ENCODE measurements at places on chromosomes 5 and 9.

GRCh38 chr5:111976705-111977435 is 219.9 kb upstream of the NREP start:
- no peak for DNase-seq

DNA sequence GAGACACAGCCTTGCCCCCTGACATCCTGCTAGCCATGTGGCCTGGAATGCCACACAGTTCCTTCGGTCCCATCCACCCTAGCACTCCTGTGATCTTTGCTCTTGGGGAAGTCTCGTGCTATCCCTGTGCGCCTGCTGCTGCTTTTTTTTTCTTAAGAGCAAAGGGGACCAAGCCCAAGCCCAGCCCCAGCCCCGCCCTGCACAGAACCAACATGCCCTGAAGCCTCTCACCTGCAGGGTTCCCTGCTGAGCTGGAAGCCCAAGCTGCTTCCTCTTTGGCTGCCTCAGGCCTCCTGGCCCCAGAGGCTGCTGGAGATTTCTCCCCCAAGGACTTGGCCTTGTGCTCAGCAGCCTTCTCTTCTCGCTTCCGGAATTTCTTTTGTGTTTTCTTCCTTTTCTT is 1.8 kb downstream of the SURF6 start:
- no peak for DNase-seq

- peak; percentile 91 for DNase-seq
Observed at GRCh38 chr9:38284588-38285051, 107.9 kb upstream of the ALDH1B1 start.

- DNase-seq = no peak
Observed at GRCh38 chr5:10910261-10910660, 149.2 kb upstream of the DAP start.

- DNase-seq = no peak
Observed at GRCh38 chr9:94149696-94150095, 65.4 kb downstream of the PTPDC1 start.

GRCh38 chr9:295576-295975 is 80.9 kb downstream of the DOCK8 start:
- no peak for DNase-seq

- DNase-seq = no peak
Observed at GRCh38 chr5:97229196-97229595, 46.1 kb upstream of the RIOK2 start.

DNA sequence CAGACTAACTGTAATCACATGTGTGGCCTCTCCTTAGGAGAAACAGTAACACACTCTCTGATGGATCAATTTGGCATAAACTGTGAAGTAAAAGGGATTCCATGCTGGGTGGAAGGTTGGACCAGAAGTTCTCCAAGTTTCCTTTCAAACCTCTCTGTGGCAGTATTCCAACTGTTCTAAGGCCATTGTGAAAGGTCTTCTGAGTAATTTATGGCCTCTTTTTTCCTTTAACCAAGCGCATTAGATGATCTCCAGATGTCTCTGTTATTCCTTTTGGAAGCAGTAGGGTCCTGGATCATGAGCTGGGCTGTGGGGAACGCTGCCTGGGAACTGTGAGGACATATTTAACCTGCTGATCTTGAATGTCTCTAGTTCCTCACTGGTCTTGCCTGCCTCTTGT is 80.6 kb upstream of the IL6ST start:
- no peak for DNase-seq

GRCh38 chr9:2610985-2611384 is 10.6 kb upstream of the VLDLR start:
- DNase-seq = no peak

- DNase-seq = no peak
Observed at GRCh38 chr9:88508326-88508725, 26.7 kb upstream of the NXNL2 start.

DNA sequence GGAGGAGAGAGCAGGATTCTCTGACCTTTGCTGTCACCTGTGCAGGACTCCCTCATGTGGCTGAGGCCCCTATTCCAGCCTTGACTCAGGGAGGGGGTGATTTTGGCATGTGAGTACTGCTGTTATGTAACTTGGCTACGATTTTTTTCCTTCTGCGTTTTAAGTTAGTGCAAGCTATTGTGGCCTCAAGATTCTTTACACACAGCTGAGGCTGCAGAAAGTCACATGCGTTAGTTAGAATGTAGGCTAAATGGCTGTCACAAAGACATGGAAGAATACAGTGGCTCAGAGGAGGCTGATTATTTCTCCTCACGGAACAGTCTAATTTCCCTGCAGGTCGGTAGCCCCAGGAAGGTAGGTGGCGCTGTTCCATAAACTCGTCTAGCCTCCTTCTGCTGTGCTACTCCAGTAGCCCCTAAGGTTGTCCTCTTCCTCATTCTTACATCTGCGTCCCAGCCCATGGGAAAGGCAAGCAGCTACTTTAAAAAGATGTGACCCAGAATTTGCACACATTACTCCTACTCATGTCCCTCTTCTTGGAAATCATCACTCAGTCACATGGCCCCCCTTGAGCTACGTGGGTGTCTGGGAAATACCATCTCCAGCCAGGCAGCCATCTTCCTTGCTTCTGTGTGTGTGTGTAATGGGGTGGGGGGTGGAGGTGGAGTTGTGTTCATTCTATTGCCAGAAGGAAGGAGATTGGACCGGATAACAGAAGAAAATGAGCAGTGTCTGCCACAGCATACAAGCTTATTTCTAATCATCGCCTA is 486.6 kb downstream of the CCDC171 start:
- no peak for DNase-seq

- DNase-seq = no peak
Observed at GRCh38 chr5:17277907-17278306, 60.5 kb downstream of the BASP1 start.

DNA sequence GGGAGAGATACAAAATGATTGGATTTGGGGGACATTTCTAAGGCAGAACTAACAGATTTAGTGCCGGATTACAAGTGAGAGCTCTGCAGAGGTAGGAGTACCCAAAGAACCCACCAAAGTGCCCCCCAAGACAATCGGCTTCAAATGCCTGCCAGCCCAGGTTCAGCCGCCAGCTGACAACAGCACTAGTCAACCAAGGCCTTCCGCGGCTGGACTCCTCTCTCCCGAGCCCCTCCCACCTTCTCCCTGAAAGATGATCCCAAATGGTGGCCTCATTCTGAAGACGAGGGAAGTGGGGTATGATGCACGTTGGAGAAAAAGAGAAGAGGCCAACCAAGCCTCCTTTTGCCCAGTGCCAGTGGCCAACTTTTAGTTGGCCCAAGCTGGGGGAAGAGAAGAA is 210.4 kb upstream of the SLC30A5 start:
- DNase-seq = no peak

GRCh38 chr5:180291943-180292831 is at the start of gene MAPK9:
Gene MAPK9, minus strand, starts transcription at chr5:180292083. Its CDS starts 11,522 bp downstream, at chr5:180280561.
- DNase-seq = peak; percentile 8
